ENCODE measurements at places on chromosomes 5 and 9. TPM values are rescaled to one million over a fixed set of nuclear protein-coding genes. Genes with fewer than 3 reads are reported as not detected.

DNA sequence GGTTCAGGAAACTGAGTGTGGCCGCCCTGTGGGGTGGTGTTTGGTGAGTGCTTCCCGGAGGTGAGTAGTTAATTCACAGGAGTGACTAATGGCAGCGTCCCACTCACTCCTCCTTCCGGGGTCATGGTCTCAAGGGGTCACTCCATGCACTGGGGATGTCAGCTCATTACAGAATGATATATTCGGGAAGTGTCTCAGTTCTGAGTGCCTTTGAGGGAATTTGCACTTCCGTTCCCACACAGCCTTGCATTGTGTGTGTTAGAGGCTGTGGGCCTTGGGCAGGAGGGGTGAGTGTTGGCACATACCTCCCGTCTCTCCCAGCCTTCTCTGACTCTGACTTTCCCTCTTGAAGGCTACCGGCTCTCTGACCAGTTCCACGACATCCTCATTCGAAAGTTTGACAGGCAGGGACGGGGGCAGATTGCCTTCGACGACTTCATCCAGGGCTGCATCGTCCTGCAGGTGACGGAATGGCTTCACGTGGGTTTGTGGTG is 10.5 kb upstream of the AHRR start:
- no peaks in the 10 kb centered on the region for H3K27me3 ChIP-seq
- DNase-seq: no peak
- no peak overlapping the region for H3K27ac ChIP-seq
- no peak overlapping the region for H3K4me3 ChIP-seq

- peaks cover 9% of the 10 kb centered on the region for H3K36me3 ChIP-seq
- no peak overlapping the region for H3K4me3 ChIP-seq
- no peak for DNase-seq
Observed at GRCh38 chr5:112847306-112847705, 13.8 kb upstream of the SRP19 start.

PCDHA10 gene
- total RNA-seq: 6.7 TPM

BRINP1 gene
- not detected for total RNA-seq

DNA sequence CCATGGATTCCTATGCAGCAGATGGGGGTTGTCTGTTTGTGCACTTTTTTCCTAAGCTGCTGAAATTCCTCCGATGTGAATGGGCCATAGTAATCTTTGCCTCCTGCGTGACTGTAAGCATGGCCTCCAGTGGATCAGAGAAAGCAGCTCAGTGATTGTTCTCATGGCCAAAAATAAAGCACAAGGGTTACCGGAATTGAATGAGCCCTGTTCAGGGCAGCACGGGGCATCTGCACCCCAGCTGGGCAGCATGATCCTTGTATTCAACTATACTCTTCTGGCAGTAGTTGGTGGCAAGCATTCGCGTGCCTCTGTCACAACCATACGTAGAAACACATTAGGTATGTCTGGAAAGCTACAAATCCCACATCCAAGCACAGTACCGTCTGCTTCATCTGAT is 193.9 kb downstream of the RORB start:
- DNase-seq: peak; percentile 35
- no peak overlapping the region for H3K4me3 ChIP-seq
- H3K27ac ChIP-seq: no peak overlapping the region
- peaks cover 13% of the 10 kb centered on the region for H3K27me3 ChIP-seq
- no peaks in the 10 kb centered on the region for H3K36me3 ChIP-seq
- H3K4me1 ChIP-seq: no peaks in the 10 kb centered on the region

DOK3 gene
- total RNA-seq: 7.7 TPM

DNA sequence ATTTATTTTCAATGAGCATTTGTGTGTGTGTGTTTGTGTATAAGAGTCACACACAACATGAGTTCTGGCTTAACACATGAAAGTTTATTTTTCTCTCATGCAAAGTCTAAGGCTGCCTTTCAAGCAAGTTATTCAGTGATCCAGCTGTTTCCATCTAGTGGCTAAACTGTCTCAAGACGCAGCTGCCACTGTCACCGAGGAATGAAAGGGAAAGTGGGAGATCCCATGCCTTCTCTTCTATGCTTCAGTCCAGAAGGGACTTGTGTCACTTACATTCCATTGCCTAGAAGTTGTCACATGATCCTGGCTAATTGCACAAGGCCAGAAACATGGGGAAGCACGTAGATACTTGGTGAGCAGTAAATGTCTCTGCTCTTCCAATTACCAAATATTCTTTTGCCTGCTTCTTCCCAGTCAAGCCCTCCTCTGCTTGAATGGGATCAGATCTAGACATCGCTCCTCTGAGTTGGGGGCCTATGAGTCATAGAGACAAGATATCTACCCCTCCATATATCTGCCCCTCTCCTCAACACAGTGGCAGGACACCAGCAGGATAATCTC is 30.4 kb upstream of the SLIT3 start:
- peaks cover 4% of the 10 kb centered on the region for H3K4me1 ChIP-seq
- no peaks in the 10 kb centered on the region for H3K36me3 ChIP-seq
- no peak overlapping the region for H3K27ac ChIP-seq
- DNase-seq: no peak
- no peak overlapping the region for H3K4me3 ChIP-seq

SGTB gene
- total RNA-seq: 19.5 TPM
